ENCODE measurements at places on chromosomes 6 and 20.

GRCh38 chr20:9442858-9443257, 71.5 kb upstream of the LAMP5 start:
- peak; percentile 28 for ATAC-seq

DNA sequence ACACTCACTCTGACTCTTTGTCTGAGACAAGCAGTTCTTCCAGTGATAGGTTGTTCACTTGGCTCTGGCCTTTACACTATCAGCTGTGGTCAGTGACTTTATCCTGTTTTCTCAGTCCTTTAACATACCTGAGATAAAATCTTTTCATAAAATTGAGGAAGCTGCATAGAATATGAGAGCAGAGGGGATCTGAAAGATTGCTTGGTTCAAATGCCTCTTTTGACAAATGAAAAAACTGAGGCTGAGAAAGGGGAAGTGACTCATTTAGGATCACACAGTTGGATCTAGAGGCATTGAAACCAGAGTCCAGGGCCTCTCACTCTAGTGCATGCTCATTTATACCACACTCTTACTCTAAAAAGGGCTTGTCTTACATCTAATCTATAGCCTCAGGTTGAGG, 277.0 kb upstream of the TBX18 start:
- ATAC-seq: no peak

GRCh38 chr20:47809161-47809960, 24.1 kb upstream of the SULF2 start:
- no peak for ATAC-seq

DNA sequence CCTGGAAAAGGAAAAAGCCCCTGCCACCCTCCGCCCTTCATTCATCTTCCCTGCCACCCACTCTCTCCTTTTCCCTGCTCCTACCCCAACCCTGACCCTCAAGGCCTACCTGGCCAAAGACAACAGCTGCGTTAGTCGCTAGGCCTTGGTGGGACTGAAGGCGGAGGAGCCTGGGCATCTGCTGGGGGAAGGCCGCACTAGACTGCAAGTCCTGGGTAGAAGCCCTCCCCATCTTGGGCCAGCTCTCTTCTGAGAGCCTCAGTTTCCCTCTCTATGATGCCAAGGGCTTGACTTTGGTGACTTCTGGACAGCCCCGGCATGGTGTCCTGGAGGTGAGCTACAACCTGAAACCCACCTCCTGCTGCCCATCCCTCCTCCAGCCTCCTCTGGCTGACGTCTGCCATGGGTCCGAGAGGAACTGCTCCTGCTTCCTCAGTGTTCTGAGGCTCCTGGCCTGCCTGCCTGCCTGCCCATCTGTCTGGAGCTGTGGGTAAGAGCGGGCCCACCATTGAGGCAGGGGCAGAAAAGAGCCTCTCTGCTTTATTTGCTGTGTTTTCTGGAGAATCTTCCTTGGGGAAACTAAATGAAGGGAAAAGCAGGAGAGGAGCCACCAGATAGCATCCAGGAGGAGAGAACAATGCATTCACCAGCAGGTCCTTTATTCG, 7.5 kb upstream of the FOXC1 start:
- ATAC-seq: no peak

DNA sequence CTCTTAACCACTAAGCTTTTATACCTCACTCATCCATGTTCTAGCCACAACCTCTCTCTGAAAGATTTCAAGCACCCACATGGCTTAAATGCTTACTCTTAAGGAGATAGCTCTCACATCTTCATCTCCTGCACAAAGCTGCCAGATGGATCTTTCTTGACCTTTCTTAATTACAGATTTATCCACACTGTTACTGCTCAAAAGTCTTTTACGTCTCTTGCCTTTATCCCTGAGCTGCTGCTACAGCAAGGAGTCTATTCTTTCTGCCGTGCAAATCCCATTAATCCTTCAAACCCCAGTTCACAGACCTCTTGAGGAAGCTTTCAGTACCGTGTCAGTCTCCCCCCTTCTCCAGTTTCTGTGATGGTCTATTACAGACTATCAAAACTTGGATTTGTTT, 54.6 kb downstream of the B4GALT5 start:
- no peak for ATAC-seq

DNA sequence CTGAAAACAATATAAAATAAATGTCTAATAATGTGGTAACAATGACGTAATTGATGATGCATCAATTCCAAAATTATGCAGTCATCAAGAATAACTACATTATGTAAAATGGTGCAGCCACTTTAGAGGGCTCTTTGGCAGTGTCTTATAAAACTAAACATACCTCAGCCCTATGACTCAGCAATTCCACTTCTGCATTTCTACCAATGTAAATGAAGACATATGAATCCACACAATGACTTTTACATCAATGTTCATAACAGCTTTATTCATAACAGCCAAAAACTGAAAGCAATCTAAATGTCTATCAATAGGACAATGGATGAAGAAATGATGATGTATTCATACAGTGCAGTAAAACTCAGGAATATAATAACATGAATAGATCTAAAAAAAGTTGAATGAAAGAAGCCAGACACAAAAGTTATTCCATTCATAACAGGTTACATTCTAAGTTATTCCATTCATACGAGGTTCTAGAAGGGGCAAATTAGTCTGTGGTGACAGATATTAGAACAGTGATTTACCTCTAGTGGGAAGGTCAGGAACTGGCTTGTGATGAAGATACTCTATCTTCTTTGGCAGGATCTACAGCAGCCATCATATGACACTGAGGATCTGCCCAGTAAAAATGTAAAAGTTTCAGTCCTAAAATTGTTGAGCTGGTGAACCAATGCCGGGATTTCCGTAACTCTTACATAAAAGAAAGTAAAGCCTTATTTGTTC, 396.1 kb downstream of the PLCB1 start:
- peak; percentile 57 for ATAC-seq

DNA sequence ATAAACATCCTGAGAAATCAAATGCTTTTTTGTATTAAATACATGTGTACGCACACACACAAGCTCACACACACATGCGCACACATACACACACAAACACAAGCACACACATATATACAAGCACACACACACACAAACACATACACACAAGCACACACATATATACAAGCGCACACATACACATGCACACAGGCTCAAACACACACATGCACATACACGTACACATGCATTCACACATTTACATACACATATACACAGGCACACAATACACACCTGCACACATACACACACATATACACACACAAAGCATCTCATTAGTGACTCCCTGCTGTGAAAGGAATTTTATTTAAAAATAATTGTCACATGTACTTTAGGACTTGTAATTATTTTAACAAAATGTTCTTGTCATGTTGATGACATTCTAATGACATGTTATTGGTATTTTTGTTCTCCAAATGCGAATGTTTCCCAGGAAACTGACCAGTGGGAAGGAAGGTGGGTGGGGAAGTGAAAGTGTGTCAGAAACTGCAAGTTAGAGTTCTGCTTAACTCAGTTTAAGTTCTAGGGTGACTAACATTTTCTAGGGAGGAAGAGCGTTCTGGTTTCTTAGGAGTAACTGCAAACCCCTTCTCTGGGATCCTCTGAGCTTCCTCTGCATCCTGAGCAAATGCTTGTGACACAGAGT, 113.9 kb upstream of the ZNF217 start:
- peak; percentile 65 for ATAC-seq

- ATAC-seq: no peak
Measured at GRCh38 chr6:7813704-7814103, 87.8 kb downstream of the BMP6 start.

- ATAC-seq: peak; percentile 50
Measured at GRCh38 chr20:34268851-34269636, 27.8 kb downstream of the ASIP start.

DNA sequence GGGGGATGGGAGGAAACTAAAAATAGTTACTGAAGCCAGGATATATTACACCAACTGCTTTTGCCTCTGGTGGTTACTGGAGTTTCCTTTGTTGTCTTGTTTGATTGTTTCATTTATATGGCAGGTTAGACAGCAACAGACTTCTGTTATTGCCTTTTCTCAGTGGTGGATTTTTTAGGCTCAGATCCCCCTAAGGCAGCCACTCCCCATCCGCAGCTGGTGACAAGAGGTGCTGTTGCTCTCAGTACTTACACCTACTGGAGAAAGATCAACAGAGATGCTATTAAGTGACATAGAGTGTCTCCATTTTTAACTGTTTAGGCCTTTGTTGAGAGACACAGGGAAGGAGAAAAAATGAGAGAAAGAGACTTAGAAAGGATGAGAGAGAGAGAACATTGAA, 552.1 kb downstream of the PKHD1 start:
- ATAC-seq: no peak

DNA sequence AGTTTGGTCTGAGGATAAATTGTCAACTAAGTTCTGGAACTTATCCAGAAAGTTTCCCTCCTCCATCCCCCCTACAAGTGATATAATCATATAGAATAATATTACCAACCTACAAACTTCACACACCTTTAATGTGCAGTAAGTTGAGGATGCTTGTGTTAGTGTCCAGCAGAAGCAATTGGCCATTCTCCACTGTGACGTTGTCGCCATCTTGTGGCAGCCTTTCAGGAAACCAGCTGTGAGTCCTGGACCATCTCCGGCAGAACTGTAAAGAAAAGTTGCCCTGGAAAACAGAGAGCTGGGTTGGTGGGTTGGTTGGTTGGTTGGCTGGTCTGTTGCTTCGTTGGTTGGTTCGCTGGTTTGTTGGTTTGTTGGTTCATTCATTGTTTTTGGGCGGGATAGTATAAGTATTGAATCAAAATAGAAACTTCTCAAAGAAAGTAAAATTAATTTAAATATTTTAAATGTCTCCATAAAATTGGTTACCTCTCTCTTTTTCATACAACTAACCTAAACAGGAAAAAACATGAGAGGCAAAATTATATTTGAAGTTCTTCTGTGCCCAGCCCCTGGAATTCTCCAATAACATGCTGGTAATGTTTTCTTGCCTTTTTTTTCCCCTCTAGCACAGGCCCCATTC, 127.5 kb downstream of the PKHD1 start:
- ATAC-seq: peak; percentile 61

DNA sequence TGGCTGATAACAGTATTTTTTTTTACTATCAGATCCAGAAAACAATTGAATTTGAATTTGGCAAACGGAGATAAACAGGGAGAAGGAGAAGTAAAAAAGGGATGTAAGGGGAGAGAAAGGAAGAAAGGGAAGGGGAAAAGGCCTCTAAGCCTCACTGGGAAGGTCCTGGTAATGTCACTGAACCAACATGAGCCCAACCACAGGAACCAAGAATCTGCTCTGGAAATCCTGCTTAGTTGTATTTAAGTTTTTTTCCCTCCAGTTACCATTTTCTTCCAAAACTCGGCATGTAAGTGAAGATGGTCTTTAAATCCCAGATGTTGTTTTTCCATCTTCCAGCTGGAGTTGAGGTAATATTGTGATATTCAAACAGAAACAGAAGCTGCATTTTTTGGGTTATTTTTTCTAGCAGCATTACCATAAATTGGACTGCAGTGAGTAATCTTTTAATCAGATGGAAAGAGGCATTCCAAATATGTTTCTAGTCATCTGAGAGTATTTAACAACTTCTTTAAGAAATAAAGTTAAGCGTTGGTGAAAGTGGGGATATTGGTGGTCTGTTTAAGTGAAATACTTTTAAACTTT, 91.1 kb downstream of the TXNDC5 start:
- ATAC-seq: no peak

- no peak for ATAC-seq
Measured at GRCh38 chr20:31966991-31967655, 828 bp upstream of the XKR7 start.

DNA sequence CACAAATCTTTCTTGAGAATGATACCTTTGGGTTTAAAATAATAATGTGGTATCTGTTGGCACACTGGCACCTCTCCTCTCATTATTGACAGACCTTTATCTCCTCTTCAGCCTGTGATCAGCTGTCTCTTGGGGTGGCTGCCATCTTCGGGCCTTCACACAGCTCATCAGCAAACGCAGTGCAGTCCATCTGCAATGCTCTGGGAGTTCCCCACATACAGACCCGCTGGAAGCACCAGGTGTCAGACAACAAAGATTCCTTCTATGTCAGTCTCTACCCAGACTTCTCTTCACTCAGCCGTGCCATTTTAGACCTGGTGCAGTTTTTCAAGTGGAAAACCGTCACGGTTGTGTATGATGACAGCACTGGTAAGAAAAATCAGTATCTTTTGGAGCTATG, 232.8 kb downstream of the GRIK2 start:
- no peak for ATAC-seq

- ATAC-seq: no peak
Measured at GRCh38 chr6:167005350-167006159, 6.4 kb downstream of the CEP43 start.

GRCh38 chr6:137811121-137811915, 55.7 kb upstream of the TNFAIP3 start:
- peak; percentile 98 for ATAC-seq

DNA sequence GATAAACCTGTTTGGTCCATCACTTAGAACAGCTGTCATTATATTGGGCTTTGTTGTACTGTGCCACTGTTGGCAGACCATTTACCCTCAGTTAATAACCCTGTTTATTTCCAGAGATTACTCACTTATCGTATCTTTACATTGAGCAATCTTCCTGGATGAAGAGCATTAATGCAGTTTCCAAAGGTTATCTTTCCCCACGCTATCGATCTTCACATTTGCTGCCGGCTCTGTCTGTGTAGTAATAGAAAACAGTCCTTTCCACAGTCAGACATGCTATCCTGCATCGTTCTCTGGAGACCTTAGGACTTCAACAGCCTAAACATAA, 27.4 kb downstream of the GHRH start:
- no peak for ATAC-seq

DNA sequence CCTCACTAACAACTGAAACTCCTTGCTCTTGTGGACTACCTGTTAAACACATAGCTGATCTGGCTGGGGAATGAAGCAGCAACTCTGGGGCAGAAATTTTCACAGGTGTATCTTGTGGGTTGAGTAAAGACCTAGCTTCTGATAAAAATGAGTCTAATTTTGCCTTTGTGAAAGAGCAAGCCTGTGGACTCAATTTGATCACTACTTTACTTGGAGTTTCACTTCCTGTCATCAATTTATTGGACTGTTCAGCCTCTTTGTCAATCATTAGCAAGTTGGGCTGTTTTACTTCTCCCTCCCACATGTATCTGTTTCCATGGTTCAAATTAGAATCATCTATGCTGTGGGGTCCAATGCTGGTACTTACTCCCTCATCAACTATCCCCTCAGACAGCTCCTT, 29.6 kb upstream of the CRIP3 start:
- peak; percentile 72 for ATAC-seq

DNA sequence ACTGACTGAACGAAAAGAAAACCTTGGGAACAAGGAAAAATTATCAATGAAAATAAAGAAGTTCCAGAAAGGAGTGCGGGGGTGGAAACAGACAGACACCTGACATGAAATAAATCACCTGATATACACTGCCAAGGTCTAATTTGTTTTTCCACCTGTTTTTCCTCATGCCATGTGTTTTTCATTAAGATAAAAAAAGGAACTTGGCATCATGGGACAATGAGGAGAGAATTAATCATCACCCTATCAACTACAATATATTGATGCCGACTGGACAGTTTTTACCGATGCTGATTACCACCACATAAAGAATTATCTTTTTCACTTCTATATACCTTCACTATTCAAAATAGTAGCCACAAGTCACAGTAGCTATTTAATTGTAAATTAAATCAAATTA, 233.2 kb downstream of the ARHGAP18 start:
- ATAC-seq: no peak

GRCh38 chr20:43939762-43940121, 25.1 kb downstream of the TOX2 start:
- ATAC-seq: no peak

- ATAC-seq: no peak
Measured at GRCh38 chr6:2503816-2504494, 246.8 kb downstream of the MYLK4 start.
